ENCODE measurements at places on chromosomes 4 and X.

DNA sequence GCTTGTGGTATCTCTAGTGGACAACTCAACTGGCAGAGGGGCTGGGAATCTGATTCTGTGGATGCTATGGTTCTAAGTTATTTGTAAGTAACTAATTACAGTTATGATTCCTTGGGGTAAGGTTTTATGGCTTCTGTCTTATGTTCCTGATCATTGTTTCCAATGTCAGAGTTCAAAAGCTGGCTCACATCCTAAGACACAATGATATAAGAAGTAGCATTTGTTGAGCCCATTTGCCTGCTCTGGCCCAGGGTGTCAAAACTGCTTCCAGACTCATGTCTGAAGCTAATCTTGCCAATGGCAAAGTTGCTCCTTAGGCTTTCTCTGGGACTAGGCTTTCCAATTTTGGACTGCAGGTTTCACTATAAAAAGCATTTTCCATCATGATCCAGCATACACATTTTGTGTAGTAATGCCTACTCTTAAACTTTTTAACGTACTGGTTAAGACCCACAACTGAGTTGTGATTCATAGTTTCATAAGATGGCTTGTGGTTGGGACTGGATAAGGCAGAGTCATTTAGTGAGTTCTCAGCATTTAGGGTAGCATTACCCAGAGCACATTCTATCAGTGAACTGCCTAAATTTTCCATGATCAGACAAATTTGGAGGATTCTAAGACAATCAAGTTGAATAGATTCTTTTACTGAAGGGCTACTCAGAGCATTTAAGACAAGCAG is 50.0 kb downstream of the CCNI start:
- DNase-seq: no peak

GRCh38 chr4:176002007-176002613 is 63.5 kb upstream of the WDR17 start:
- peak; percentile 1 for DNase-seq

GRCh38 chrX:110723844-110724243 is 71.8 kb downstream of the CHRDL1 start:
- DNase-seq: no peak

GRCh38 chr4:73343432-73343831 is 60.7 kb upstream of the ALB start:
- no peak for DNase-seq

DNA sequence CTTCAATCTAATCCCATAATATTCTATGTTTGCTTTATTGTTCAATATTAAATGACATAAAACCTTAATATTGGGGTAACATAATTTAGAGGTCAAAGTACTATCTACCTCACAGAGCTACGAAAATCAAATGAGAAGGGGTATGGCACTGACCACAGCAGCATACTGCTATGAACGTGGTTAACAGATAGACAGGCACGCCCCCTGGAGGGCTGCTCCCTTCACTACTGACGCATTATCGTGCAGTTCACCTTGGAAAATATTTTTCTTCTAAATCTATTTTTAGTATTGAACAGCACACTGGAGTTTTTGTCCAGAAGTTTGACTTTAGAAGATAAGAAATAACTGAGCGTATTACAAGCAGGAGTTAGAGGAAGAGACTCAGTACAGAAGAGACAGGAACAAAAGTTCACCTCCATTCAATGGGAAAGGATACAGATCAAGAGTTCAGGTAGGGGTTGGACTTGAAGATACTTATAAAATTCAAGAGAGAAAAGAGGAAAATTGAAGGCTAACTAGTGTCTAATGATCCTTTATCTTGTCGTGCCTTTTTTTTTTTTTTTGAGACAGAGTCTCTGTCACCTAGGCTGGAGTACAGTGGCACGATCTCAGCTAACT is 22.7 kb downstream of the MAP9 start:
- DNase-seq: peak; percentile 80

DNA sequence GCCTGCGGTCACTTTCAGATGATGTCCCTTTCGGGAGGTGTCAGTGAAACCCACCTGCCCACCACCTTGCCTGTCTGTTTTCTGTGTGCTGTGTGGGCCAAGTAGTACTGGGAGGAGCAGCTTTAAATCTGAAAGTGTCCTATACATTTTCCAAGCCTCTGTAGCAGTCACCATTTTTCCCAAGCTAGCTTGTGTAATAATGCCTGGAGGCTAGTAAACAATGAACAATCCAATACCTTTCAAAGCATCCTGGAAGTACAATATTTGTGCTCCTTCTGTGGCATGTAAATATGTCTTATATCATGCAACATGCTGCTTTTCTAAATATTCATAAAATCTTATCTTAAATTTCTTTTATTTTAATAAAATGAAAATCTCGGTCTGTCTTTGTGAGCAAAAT is 111.6 kb upstream of the C1GALT1C1 start:
- no peak for DNase-seq

DNA sequence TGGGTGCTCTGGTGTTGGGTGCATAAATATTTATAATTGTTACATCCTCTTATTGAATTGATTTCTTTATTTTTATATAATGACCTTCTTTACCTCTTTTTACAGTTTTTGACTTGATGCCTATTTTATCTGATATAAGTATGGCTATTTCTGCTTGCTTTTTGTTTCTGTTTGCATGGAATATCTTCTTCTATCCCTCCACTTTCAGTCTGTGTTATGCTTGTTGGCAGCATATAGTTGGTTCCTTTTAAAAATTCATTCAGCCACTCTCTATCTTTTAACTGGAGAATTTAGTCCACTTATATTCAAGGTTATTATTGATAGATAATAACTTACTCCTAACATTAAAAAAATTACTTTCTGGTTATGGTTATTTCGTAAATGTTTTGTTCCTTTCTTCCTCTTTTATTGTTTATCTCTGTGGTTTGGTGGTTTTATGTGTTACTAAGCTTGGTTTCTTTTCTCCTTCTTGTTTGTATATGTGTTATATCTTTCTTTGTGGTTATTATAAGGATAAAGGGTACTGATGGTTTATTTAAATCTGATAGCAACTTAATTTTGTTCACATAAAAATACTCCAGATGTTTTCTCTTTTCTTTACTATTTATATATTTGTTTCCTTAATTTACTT is 69.5 kb downstream of the IL15 start:
- DNase-seq: no peak

GRCh38 chr4:27318740-27319139 is 458.1 kb downstream of the STIM2 start:
- DNase-seq: peak; percentile 35

- no peak for DNase-seq
Measured at GRCh38 chr4:52407545-52407944, 251.6 kb downstream of the USP46 start.

DNA sequence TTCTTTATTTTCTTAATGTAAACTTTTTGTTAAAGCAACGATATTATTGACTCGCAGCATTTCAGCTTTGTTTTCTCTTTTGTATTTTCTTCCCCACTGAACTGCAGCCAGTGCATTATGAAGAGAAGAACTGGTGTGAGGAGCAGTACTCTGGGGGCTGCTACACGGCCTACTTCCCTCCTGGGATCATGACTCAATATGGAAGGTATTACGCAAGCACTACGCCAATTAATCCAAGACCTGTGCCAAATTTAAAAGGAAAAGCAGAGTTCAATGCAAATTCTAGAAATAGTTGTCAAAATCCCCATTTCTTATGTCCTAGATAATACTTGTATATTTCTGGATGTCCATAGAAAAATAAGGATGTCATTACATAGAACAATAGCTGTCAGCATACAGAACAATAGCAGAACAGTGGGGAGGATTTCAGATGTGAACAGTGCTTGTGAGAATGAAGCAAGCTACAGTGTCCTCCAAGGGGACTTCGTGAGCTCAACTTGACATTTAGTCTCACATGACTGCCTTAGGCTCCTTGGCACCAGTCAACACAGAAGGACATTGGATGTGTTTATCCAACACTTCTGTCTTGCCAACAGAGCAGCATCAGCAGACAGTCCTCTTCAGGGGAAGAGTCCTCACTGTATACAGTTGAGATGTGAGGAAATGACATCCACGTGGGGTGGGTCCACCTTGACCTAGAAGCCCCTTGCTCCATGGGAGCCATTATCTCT is 85.9 kb downstream of the MAOA start:
- DNase-seq: peak; percentile 85

GRCh38 chr4:15117270-15117946 is 115.1 kb downstream of the CPEB2 start:
- no peak for DNase-seq

DNA sequence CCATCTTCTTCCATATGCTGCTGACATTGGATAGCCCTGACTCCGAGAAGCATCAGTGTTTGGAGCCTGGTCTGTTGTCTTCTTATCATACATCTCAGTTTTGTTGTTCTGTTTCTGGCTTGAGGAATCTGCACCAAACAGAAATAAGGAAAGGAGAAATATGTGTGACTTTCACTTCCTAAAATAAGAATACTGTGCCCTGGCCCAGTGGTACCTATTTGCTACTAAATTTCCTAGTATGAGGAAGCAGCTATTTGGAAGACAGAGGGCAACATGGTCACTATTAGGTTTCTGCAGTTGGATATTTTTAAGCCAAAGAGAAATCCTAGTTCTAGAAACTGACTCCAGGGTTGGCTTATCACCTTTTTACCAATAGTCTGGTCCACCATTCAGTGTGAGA is 16.8 kb downstream of the CT47C1 start:
- DNase-seq: no peak

GRCh38 chrX:101417981-101418841 is 10.2 kb downstream of the HNRNPH2 start:
- no peak for DNase-seq

- no peak for DNase-seq
Measured at GRCh38 chr4:138891631-138892031, 124.0 kb upstream of the NOCT start.

- no peak for DNase-seq
Measured at GRCh38 chr4:148029781-148030180, 297.9 kb downstream of the ARHGAP10 start.

DNA sequence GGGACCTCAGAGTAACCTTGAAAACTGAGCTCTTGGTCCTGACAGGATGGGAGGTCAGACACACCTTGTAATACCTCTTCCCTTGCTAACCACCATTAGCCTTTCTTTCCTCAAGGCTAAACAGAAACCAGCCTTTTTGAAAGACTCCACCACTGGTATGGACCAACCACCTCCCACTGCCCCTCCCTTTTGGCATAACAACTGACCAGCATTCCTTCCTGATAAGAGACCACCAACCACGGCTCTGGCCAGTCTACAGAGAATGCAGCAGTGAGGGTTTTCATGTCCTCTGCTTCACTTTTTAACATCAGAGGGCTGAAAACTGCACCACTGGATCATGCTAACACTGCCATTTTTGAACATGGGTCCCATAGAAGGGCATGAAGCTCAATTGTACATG is 100.2 kb upstream of the MID1IP1 start:
- DNase-seq: no peak

DNA sequence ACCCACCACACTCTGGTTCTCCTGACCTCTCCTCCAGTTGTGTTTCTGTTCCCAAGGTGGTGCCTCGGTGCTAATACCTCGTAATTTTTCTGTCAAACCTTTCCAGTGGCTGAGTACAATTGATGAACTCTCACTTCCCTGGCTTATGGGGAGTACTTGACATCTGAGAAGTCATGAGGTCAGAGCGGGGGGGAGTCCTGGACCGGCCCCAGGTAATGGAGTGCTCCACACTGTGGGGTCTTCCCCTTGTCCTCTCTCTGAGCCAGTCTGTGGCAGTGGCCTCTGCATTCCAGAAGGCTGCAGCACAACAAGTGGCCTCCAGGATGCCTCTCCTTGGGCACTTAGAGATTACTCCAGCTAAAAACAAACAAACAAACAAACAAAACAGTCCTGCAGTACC is 122.5 kb upstream of the TRIM2 start:
- DNase-seq: no peak

GRCh38 chr4:94038195-94038594 is 169.5 kb upstream of the SMARCAD1 start:
- DNase-seq: no peak

DNA sequence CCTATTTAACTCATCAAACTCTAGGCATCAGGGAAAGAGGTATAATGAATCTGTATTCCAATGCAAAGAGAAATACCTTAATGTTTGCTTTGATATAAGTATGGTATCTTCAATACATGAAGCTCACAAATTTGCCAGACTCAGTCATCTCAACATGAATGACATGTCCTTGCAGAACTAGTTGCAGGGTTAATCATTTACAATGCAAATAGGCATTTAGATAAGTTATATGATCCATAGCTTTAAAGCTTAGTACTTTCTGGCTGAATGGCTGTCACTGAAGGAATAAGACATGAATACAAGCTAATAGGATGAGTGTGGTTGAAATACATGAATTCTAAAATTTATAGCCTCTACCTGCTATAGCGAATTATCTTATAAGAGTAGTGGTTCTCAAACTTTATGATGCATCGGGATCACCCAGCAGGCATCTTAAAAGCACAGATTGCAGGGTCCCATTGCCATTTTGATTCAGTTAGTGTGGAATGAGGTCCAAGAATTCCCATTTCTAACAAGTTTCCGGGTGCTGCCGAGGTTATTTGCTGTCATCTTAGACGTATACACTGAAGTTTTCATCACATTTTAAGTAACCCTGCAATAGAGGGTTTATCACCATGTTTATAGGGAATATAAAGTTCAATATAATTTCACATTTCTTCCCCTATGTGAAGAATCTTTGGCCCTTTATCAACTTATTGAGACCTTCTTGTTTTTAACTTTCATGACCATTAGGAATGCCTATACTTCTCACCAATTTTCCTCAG is 439.2 kb downstream of the ARHGAP24 start:
- no peak for DNase-seq

All from fibroblast of pulmonary artery (primary cell).